Small intestine (tissue), 16 donors: ENCODE measurements at places on chromosomes 11 and 22. TPM values are rescaled to one million over a fixed set of nuclear protein-coding genes. Genes with fewer than 3 reads are reported as not detected.

Gene CTSW
- 3.5 TPM for polyA plus RNA-seq

GRCh38 chr11:117933475-117933874, 4.3 kb upstream of the TMPRSS13 start:
- DNase-seq: no peak

DNA sequence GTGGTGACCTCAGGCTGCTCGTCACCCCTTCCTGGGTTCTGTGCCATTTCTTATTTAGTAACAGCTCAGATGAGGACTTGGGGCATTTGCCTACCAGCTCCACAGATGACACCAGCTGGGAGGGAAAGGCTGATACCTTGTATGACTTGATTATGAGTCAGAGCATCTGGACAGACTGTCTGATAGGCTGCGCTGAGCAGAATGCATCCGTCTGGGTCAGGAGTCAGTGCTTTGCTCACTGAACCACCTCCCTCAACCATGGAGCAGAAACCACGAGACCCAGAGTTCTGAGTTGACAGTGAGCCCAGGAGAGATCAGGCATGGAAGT, 6.8 kb downstream of the ST14 start:
- peak; percentile 94 for DNase-seq

DNA sequence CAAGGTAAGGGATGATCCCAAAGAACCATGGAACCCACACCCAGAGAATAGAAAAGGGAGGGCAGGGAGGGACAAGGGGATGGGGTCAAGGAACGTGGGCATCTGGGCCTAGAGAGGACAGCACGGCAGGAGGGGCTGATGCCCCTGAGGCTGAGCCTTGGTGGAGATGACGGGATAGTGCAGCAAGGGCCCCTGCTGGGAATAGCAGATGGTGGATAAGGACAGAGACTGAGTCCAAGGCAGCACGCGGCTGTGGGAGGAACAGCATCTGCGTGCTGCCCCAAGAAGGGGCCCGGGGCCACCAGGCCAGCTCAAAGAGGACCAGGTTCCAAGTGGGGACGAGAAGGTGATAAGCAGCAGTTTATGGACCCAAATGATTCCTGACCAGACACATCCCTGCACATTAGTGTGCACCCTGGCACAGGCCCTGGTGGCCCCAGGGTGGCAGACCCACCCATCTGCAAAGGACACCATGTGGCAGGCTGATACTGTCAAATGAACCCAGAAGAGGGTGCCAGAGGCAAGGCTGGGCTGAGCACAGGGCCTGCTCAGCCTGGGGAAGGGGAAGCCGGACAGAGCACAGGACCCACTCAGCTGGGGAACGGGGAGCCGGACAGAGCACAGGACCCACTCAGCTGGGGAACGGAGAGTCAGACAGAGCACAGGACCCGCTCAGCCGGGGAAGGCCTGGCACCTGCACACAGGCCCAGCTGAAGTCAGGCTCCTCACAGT, 12.8 kb upstream of the TESMIN start:
- no peak for DNase-seq

Gene OR4C12
- not detected for polyA plus RNA-seq

GRCh38 chr22:20457506-20458240, 20.0 kb upstream of the SCARF2 start:
- no peak for DNase-seq
